ENCODE measurements at places on chromosomes 7 and 10.

GRCh38 chr7:134391223-134391622, 67.7 kb downstream of the AKR1B1 start:
- no peak for DNase-seq

DNA sequence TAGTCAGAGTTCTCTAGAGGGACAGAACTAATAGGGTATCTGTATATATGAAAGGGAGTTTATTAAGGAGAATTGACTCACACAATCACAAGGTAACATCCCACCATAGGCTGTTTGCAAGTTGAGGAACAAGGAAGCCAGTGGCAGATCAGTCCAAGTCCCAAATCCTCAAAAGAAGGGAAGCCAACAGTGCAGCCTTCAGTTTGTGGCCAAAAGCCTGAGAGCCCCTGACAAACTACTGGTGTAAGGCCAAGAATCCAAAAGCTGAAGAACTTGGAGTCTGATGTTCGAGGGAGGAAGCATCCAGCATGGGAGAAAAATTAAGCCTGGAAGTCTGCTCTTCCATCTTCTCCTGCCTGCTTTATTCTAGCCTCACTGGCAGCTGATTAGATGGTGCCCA, 1107.2 kb upstream of the CELF2 start:
- DNase-seq, result no peak

DNA sequence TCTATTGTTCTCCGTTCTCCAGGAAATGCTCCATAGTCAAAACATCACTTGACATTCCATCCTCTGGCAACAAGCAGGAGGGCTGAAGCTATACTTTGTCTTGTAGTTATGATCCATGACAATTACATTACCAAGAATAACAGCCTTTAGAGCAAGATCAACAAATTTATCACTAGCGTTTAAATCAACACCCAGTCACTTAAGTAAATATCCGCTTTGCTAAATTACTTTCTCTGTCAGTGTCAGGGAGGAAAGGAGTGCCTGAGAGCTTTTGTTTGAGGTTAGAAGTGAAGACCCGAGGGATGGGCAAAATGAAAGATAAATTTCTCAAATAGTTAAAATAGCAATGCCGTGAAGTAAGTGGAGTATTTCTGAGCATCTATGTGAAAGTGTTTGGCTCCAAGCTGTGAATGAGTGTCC, 236.1 kb upstream of the BMPER start:
- DNase-seq, result no peak

DNA sequence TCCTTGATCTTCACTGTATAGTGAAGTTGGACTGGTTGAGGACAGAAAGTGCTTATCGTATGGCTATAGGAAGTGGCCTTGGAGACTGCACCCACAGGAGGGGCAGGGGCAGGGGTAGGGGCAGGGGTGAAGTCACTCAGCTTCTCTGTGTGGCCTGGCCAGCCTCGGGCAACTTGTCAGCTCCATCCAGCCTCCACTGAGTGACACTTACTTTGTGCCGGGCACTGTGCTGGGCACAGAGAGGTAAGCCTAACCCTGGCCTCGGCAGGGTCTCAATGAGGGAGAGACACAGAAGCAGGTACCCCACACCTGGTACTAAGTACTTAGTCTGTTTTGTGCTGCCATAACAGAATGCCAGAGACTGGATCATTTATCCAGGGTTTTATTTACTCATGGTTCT, 99.3 kb upstream of the CTBP2 start:
- no peak for DNase-seq

DNA sequence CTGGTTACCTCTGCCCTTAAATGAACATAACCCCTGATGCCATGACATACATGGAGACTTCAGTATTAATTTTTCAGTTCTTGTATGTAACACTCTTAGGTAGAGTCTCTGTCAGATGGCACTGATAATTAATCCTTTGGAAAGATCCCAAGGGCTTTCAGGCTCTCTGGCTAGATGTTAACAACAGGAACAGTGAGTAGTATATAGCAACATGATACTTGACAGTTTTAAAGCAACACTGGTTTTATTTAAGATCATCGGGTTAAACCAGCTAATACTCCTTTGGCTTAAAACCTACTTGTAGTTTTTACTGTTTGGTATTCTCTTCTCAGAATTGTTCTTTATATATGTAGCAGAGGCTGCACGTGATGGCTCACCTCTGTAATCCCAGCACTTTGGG, 27.3 kb downstream of the AHCYL2 start:
- no peak for DNase-seq

GRCh38 chr10:74175510-74176379, 24.7 kb downstream of the ADK start:
- no peak for DNase-seq

GRCh38 chr7:88927-89231, 103.5 kb upstream of the FAM20C start:
- DNase-seq, result no peak

DNA sequence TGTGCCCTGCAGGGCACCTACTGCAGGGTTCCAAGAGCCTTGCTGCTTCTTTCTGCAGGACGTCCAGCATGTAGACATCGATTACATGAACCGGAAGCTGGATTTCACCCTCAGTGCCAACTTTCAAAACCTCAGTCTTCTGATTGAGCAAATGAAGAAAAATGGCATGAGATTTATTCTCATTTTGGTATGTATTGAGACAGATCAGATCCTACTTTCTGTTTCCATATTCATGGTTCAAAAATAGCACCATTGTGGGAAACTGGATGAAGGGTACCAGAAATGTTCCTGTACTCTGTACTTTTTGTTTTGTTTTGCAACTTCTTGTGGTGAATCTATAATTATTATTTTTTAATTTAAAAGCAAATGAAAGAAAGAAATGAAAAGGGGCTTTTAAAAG, 64.1 kb downstream of the MGAM2 start:
- DNase-seq, result no peak

GRCh38 chr10:89241026-89241425, 10.5 kb downstream of the LIPA start:
- DNase-seq, result no peak

GRCh38 chr7:26698194-26698593, 166.2 kb downstream of the SKAP2 start:
- DNase-seq, result no peak

DNA sequence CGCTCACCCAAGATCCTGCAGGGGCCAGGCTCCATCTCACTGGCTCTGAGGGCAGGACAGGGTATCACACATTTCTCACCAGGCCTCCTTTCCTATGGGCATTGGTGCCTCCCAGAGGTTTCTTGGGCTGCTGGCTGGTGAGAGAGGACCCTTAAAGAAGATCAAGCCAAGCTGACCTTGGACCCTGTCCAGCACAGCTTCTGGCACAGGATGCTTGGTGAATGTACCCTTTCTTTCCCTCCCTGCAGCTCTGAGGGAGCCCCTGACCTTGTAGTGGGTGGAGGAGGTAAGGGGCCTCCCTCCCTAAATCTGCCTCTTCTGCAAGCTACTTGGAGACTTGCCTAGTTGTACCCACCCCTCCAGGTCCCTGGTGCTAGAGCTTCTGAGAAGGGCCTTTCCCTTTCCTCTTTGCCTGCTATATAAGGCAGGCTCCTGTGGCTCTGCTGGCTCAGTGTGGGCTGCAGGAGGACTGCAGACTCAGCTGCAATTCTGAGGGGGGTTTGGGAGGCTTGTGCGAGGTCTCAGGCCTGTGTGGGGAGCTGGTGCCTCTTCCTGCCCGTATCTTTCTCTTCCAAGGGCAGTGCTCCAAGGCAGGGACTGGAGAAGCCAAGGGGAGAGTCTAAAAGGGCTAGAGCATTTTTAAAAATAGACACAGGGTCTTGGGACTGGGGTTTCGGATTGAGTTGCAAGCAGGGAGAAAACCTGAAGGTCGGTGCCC, 11.7 kb upstream of the TRIM8 start:
- no peak for DNase-seq

DNA sequence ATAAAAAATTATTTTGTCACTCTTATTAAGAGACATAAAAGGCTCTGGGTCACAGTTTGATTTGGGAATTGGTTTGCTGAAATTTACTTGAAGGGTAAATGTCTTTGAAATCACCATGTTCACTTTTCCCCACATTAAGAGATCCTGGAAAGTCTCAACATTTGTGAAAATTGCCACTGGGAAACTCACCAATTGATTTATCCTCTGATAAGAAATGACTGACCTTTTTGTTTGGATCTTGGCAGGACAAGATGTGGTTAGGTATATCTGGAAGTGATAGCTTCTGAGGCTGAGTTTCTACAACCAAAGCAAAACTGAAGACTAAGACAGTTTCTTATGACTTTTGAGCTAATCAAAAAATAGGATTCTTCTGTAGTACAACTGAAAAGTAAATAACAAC, 107.1 kb upstream of the TMEM106B start:
- DNase-seq, result no peak

DNA sequence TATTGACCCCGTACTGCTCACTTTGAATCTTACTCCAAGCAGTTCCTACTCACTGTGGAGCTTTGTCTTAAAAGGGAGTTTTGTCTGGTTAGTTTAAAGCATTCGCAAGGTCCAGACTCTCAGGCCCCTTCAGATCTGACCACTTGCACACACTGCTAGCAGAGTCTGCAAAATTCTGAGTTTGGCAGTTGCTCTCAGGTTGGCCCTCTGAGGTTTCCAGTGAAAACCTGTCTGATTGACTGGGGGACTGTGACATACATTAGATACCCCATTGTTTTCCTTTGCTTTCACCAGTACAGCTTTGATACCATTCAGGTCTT, 149.2 kb downstream of the XPNPEP1 start:
- DNase-seq, result no peak

DNA sequence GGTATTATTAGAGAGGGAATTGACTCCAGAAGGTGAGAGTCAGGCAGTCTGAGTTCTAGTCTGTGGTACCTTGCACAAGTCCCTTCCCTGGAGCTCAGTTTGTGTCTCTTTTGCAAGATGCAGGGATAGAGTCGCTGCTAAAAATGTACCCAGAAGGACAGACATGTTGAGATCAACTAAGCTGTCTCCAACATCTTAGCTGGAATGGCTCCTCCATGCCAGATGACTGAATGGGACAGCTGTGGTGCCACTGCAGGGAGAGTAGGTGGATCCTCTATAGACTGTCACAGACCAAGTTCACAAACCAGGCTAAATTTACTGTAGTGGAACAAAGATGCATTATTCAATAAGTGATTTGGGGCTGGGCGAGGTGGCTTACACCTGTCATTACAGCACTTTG, 120.1 kb downstream of the NEURL1 start:
- DNase-seq, result no peak

DNA sequence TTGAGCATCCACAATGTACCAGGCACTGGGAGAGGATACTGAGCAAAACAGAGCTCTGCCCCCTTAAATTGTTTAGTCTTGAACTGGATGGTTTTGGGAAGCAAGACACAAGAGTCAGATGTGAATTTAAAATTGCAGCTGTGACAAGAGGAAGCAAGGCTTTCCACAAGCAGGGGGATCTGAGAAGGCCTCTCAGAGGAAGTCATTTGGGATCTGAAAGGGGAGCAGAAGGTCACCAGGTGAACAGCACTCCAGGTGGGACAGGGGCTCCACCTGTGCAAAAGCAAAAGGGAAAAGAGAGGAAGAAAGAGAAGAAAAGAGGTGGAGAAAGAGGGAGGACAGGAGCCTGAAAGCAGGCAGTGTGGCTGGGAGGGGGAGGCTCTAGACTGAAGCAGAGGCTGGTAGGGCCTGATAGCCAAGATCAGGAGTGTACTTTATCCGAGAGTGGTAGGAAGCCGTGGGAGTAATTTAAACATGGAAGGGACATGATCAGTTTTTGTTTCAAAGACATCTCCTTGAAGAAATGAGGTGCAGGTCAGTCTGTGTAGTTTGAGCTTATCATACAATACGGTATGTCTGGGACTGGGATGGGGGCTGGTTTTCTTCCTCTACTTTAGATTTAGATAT, 76.1 kb upstream of the DUSP5 start:
- DNase-seq, result no peak

GRCh38 chr7:96739609-96740008, 30.0 kb upstream of the SEM1 start:
- DNase-seq, result no peak

GRCh38 chr7:90764848-90765570, 168.9 kb downstream of the CDK14 start:
- no peak for DNase-seq

GRCh38 chr7:110718503-110719205, 372.3 kb upstream of the LRRN3 start:
- no peak for DNase-seq

DNA sequence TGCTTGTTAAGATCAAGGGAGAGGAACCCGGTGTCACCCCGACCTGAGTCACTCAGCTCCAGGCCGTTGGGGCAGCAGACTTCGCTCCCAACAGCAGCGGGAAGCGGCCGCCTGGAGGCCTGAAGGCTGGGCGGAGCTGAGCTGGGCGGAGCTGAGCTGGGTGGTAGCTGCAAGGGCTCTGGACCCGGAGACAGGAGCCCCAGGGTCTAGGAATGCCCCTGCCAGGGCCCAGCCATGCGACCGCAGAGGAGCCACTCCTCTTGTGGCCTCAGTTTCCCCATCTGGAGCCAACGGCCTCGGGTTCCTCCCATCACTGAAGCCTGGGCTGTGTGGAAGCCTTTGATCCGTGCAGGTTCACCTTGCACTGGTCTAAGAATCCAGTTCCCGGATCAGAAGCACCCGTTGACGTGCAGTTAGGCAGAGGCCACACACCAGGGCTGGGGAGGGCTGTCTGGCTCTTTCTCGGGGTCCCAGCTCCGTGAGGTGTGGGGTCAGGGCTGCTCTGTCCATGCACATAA, 21.9 kb upstream of the DPYSL4 start:
- no peak for DNase-seq

- DNase-seq, result no peak
These were observed 99.9 kb upstream of the AKR1E2 start for GRCh38 chr10:4725917-4726606.

DNA sequence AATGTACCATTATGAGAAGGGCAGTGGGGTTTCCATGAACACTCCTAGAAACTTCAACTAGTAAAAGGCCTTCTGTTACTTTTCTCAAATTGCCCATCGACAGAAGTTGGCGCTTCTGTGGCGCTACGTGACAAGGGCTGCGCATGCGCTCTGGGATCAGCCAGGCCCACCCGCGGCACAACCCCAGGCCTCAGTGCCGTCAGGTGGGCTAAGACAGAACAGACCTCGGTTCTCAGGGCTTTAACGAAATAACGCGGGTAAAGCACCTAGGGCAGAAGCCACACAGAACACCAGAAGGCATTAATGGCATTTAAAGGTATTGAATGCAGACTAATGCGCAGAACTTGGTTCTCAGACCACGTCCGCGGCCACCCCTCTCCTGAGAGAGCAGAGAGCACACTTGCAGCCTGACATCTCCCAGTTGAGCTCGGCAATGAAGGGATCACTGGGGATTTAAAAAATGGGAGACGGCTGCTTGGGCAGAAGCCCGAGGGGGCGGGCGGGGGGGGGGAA, 67.6 kb upstream of the CTNNA3 start:
- DNase-seq, result peak; percentile 48

All from GM12892 (cell line).